ENCODE measurements at places on chromosomes 3 and 15. TPM values are rescaled to one million over a fixed set of nuclear protein-coding genes. Genes with fewer than 3 reads are reported as not detected.

DNA sequence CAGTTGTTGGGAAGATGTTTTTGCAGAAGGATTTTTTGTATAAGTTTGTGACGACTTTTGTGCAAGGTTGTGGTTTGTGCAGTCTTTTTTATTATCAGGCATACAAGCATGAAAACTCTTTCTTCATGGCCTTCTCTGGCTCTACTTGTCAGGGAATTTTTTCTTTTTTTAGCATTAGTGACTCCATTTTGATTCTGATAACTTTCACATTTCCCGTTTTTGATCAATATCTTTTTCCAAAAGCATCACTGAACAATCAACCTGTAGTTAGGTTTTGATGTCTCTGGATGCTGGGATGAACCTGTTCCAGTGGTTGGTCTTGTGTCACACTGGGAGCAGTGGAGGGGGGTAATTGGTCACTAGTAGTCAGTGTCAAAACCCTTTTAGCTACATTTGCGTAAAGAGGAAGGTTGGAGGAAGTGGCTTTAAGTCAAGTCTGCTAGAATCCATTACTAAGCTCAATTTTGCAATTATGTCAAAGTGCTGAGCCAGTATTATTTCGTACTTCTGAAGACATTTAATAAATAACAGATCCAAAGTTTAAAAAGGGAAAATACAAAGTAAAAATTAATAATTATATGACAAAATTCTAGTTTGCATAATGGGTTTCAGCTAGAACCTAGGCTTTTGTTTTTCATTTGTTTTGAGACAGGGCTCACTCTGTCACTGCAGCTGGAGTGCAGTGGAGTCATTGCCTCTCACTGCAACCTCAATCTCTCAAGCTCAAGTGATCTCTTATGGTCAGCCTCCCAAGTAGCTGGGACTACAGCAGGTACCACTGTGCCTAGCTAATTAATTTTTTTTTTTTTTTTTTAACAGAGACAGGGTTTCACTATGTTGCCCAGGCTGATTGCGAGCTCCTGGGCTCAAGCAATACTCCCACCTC, 18.8 kb upstream of the CFAP161 start:
- peaks cover 40% of the 10 kb centered on the region for H3K27me3 ChIP-seq
- no peak overlapping the region for H3K27ac ChIP-seq
- DNase-seq = no peak

DNA sequence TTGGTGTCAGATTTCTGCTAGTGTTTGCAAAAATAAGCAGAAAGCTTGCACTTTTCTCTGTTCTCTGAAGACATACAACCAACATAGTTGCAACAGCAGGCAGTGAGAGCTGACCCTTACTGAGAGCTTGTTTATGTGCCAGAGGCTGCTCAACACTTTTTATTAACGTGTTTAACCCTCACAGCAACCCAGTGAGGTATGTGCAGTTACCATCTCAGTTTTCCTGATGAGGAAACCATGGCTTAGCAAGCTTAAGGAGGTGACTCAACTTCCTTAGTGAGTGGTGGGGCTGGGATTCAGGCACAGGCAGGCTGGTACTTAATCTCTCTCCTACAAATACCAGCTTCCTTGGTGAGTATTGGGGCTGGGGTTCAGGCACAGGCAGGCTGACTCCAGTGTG, 158.1 kb upstream of the CTDSPL start:
- H3K36me3 ChIP-seq = no peaks in the 10 kb centered on the region
- peaks cover 3% of the 10 kb centered on the region for H3K27me3 ChIP-seq
- H3K27ac ChIP-seq = no peak overlapping the region
- peaks cover 6% of the 10 kb centered on the region for H3K4me1 ChIP-seq

- DNase-seq = no peak
- H3K27ac ChIP-seq = no peak overlapping the region
- peaks cover 5% of the 10 kb centered on the region for H3K36me3 ChIP-seq
- no peaks in the 10 kb centered on the region for H3K27me3 ChIP-seq
- H3K4me3 ChIP-seq = no peak overlapping the region
Observed at GRCh38 chr3:142174559-142174958, 25.2 kb upstream of the TFDP2 start.

- H3K36me3 ChIP-seq = no peaks in the 10 kb centered on the region
- peak overlapping the region; percentile 74 for H3K4me3 ChIP-seq
- no peaks in the 10 kb centered on the region for H3K27me3 ChIP-seq
- peaks cover 13% of the 10 kb centered on the region for H3K4me1 ChIP-seq
- H3K27ac ChIP-seq = no peak overlapping the region
Observed at GRCh38 chr3:122563717-122564025, 429 bp downstream of the PARP9 start.

DNA sequence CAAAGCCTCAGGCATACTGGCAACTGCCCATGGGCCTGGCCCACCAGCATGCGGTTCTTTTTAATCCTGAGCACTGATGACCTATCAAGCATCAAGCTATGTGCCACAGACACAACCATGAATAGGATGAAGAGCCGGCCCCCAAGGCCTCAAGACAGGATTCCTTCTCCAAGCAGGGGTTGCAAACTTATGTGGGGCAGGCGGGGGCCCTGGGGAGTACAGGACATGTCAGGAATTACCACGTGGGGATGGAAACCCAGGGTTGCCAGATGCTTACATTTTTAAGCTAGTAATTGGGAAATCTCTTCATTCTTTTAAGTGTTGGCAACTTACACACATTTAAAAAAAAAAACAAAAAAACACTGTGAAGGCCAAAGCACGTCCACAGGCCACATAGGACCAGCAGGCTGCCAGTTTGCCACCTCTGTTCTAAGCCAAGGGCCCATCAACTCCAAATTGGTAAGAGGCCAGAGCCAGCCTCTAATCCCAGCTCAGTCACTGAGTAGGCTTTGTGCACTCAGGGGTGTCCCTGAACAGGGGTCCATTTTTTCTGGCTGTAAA, 32.8 kb downstream of the BDH1 start:
- H3K27ac ChIP-seq = peak overlapping the region; percentile 19
- no peaks in the 10 kb centered on the region for H3K27me3 ChIP-seq
- H3K4me1 ChIP-seq = peaks cover 28% of the 10 kb centered on the region
- peaks cover 11% of the 10 kb centered on the region for H3K36me3 ChIP-seq
- H3K4me3 ChIP-seq = no peak overlapping the region
- DNase-seq = no peak

DNA sequence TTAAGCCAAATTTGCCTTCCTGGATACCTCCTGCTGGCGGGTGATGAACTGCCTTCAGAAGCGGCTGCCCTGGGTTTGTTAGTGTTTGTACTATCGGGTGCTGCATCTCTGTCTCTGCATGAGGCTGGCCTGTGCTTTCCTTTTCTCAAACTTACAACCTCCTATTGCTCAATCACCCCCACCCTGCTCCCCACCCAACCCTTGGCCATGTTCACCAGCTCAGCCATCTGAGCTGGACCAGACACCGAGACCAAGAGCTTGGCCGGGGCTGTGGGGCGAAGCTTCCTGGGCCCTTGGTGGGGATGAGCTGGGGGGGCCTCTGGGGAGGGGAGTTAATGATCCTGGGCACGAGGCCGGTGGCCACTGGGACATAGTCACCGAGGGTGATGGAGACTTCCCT, 16.8 kb upstream of the FBLN2 start:
- H3K4me3 ChIP-seq = no peak overlapping the region
- no peak for DNase-seq
- no peak overlapping the region for H3K27ac ChIP-seq
- H3K36me3 ChIP-seq = no peaks in the 10 kb centered on the region

DNA sequence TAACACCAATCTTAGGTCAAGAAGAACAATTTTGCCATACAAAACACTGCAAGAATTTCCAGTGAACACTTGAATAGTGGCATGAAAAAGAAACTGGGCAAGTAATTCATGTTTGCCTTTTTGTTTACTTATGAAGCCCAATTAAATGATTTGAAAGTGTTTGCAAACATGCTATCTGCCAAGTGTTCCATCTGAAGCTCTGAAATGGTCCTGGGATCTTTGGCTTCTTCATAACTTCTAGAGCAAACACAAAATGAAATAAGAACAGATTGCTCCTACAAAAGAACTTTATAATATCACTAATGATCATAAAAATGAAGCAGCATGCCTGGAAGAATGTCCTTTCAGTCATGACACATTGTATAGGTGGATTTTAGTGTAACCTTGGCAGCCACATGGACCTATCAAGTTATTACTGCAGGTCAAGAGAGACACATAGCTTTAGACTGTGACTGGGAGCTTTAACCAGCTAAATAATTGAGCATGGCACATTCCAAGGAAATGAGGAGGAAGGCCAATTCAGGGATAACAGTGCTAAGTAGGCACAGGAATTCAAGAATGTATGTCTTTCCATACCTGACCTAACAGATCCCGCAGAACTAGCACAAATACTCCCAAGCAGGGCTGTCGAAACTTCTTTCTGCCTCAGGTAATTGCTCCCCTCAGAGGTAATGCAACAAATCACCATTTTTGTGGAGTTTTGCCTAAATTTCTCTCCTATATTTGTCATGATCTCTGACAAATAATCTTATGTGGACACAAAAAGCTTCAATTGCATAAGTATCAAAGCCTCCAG, 144.6 kb downstream of the DUT start:
- H3K27me3 ChIP-seq = no peaks in the 10 kb centered on the region
- H3K27ac ChIP-seq = no peak overlapping the region
- peaks cover 8% of the 10 kb centered on the region for H3K36me3 ChIP-seq

GRCh38 chr3:30408105-30408557, 198.3 kb upstream of the TGFBR2 start:
- H3K27ac ChIP-seq = no peak overlapping the region
- H3K36me3 ChIP-seq = peaks cover 2% of the 10 kb centered on the region

DNA sequence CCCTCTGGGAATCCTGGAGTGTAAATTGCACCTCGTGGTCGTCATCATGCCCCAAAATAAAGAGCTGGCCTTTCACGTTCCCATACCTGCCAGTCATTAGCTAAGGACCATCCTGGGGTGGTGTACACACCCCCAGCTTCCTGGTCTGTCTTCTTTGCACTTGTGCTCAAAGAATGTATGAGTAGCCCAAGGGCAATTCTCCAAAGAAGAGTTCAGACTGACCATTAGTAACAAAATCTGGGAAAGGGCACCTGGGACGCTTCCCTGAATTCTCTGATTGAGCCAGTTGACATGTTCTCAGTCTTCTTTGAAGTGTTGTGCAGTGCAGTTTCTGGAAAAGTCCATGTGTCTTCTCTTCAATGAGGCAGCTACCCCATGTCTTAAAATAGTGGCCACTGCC, 34.8 kb downstream of the FAM3D start:
- no peak overlapping the region for H3K27ac ChIP-seq
- peaks cover 15% of the 10 kb centered on the region for H3K4me1 ChIP-seq
- no peaks in the 10 kb centered on the region for H3K27me3 ChIP-seq
- H3K36me3 ChIP-seq = no peaks in the 10 kb centered on the region
- DNase-seq = no peak

DNA sequence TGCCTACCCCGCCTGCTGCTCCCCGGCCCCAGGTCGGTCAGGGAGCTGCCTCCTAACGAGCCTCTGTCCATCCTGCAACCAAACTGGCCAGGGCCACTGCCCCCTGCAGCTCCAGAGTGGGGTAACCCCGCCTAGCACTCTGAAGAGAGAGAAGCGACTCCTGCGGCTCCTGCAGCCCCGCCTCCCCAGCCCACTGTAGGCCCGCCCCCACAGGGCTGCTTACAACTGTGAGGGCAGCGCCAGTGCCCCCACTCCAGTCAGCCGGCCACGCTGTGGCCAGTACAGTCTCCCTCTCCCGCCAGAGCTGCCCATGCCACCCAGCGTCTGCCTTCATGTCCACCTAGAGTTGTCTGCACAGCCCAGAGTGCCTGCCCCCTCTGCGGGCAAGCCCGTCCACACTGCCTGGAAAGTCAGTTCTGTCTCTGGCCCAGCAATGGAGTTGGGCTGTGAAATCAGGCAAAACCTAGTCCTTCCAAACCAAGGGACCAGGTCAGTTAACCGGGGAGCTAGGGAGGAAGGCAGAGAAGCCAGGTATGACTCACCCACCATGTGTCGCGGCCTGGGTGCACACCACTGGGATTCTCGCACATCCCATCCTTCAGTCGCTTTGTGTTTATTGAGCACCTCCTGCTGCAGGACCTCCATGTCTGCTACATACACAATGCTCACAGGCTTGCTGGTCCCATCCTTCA, 2.4 kb downstream of the UCN2 start:
- peak overlapping the region; percentile 80 for H3K4me3 ChIP-seq
- peaks cover 52% of the 10 kb centered on the region for H3K4me1 ChIP-seq
- H3K36me3 ChIP-seq = no peaks in the 10 kb centered on the region
- H3K27ac ChIP-seq = peak overlapping the region; percentile 46
- peak; percentile 62 for DNase-seq
- H3K27me3 ChIP-seq = no peaks in the 10 kb centered on the region

- H3K4me1 ChIP-seq = peaks cover 6% of the 10 kb centered on the region
- no peaks in the 10 kb centered on the region for H3K27me3 ChIP-seq
- no peak for DNase-seq
- peaks cover 2% of the 10 kb centered on the region for H3K36me3 ChIP-seq
- H3K4me3 ChIP-seq = no peak overlapping the region
- no peak overlapping the region for H3K27ac ChIP-seq
Observed at GRCh38 chr15:95075792-95076677, 844.7 kb downstream of the MCTP2 start.

DNA sequence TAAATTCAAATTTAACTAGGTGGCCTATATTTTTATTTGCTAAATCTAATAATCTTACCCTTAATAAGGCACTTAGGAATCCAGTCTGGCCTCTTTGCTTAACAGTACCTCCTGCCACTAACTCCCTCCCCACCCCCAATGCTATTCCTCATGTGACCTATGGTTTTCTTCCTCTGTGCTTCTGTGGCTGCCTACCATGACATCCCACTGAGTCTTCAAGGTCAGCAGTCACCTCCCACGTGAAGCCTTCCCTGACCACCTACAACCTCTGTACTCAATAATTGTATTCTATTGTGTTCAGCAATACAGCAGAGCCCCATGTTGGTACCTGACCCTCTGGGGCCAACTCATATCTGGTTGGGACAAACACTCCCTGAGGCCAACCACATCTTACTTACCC, 9.7 kb downstream of the PARP16 start:
- H3K4me1 ChIP-seq = peaks cover 6% of the 10 kb centered on the region
- no peak overlapping the region for H3K4me3 ChIP-seq
- DNase-seq = no peak
- no peak overlapping the region for H3K27ac ChIP-seq

GRCh38 chr3:157139938-157140534, 19.9 kb downstream of the CCNL1 start:
- H3K27me3 ChIP-seq = no peaks in the 10 kb centered on the region
- H3K4me1 ChIP-seq = peaks cover 8% of the 10 kb centered on the region
- no peak overlapping the region for H3K4me3 ChIP-seq
- no peak overlapping the region for H3K27ac ChIP-seq
- no peak for DNase-seq

DNA sequence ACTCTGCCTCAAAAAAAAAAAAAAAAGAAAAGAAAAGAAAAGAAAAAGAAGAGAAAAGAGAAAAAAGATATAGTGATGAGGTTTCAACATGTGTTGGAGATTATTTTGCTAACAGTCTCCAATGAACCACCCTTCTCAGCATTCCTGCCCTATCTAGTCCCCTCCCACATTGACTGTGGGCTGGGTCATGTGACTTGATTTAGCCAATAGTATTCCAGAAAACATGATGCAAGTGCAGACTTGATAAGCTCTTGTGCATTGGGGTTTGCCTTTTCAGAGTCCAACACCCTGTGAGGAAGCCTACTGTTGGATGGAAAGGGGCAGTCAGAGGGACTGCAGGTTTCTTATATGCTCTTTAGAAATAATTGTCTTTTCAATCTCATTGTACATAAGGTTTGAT, 37.8 kb upstream of the MED12L start:
- no peak for DNase-seq
- no peak overlapping the region for H3K4me3 ChIP-seq
- peaks cover 16% of the 10 kb centered on the region for H3K4me1 ChIP-seq
- H3K27ac ChIP-seq = no peak overlapping the region
- H3K27me3 ChIP-seq = no peaks in the 10 kb centered on the region

MUSTN1 gene
- 4.1 TPM for total RNA-seq

CCDC13 gene
- total RNA-seq = 2.0 TPM

PLCB2 gene
- total RNA-seq = 8.7 TPM

WWTR1 gene
- total RNA-seq = 34.5 TPM

Measured in neural crest cell (in vitro differentiated cells).